ENCODE measurements at places on chromosomes 16 and 17.
A peak's percentile ranks its signal among the peaks of the same experiment; 100 is the strongest.

- DNase-seq = no peak
Measured at GRCh38 chr16:10121491-10121890, 60.7 kb downstream of the GRIN2A start.

- DNase-seq = no peak
Measured at GRCh38 chr16:55248058-55248457, 75.9 kb upstream of the IRX6 start.

DNA sequence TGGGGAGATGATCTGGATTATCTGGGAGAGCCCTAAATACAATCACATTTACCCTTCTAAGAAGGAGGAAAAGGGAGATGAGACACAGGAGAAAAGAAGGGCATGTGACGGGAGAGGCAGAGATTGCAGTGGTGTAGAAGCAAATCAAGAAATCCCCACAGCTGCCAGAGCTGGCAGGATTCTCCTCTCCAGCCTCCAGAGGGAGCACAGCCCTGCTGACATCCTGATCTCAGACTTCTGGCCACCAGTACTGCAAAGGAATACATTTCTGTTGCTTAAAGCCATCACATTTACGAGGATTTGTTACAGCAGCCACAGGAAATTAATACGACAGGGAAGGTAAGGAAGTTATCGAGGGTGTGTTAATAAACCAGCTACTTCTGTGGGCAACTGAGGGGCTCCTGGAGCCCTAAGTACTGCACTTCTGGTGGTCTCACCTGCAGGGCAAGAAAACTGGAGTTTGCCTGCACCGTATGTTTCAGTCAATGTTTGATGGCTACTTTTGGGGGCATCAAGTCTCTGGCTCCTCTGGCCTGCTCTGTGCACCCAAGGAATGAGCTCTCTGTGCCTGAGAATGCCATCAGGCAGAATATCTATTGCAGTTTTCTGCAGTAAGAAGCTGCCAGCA is 22.9 kb upstream of the CDH13 start:
- DNase-seq = no peak

DNA sequence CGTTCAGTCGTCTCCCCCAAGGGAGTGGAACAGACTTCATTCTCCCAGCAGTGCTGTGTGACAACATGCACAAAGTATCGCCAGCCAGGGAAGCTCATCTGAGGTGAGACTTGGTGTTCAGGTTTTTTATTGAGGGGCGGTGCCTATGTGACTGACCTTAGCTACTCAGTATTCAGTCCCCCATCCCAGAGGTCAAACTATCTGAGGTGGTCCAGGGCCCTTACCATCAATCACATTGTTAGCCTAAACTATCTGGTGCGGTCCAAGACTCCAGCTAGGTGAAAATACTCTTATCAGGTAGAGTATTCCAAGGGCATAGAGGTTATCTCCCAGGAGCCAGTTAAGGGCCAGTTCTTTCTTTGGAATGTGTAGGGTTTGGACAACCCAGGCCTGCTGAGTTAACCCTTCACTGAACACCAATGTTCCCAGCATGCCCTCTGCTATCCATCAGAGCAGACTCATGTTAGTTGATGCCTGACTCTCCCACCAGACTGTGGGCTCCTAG is 5.4 kb upstream of the CACNG1 start:
- DNase-seq = no peak

DNA sequence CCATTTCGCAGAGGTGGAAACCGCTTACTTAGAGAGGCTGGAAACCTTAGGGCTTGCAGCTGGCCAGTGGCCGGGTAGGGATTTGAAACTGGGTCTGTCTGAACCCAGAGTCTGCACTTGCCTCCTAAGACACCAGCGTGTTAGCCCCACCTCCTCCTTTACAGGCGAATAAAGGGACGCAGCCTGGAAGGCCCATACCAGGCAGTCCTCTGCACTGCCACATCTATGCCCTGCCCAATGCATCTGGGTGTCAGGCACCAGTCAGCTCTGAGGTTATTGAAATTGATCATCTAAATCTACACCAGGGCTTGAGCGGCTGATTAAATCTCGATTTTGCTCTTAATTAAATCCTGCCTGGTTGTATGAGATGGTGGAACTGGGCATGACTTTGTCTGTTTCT is 19.9 kb upstream of the NAGS start:
- DNase-seq = no peak

DNA sequence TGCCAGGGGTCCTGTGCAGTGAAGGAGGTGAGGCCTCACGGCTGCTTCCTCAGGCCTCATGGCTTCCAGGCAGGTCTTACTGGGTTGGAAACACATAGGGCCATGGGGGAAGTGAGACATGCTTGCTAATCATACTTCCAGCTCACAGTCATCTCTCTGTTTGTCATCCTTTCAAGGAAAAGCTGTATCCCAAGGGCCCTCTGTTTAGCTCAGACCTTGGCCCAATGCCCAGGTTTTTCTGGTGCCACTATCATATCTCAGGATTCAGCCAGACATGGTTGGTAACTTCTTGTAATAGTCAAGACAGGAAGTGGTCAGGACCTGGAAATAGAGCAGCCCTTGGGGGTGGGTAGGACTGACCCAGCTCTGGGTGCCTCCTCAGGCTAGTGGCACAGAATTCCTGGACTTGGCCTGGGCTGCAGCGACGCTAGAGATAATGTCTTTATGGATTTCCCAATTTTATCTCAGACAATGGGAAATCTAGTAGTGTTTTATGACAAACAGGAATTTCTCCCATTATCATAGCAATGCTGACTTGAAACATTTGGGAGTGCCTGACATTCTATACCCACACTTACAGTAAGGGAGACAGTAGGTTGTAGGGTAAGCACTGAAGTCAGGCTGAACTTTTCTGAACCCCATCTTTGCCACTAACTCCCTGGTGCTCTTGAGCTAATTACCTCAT is 13.5 kb upstream of the ITGB3 start:
- DNase-seq = no peak

- no peak for DNase-seq
Measured at GRCh38 chr17:67412941-67413340, 35.9 kb downstream of the PITPNC1 start.

DNA sequence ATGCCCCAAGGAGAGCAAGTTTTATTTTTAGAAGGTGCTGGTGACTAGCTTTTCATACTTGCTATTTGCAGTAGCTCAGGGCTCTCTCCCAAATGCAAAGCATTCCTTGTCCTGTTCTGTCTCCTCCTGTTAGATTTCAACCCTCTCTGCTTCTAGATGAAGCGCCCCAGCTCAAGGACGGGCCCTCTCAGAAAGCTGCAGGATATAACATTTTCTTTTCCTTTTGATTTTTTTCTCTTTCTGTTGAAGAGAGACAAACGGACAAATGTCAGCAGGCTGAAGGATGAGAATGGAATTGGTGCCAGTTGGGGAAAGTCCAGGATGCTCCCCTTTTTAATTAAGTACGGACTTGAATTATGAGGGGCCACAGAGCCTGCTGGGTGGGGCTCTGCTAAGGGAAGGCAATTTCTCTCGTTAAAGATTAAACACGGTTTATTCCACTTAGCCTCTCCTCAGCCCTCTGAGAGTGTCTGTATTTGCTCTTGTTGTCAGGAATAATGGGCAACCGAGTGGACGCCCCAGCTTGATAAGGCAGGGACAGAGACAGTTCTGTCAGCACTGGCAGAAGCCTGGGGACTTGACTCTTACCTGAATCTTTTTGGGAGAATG is 6.2 kb upstream of the ETV4 start:
- DNase-seq = no peak

GRCh38 chr16:56426585-56426984 is 1.2 kb upstream of the AMFR start:
- DNase-seq = no peak

- no peak for DNase-seq
Measured at GRCh38 chr17:31561469-31562375, 170.2 kb downstream of the RAB11FIP4 start.

GRCh38 chr16:49419006-49419405 is 45.4 kb downstream of the C16orf78 start:
- DNase-seq = no peak

DNA sequence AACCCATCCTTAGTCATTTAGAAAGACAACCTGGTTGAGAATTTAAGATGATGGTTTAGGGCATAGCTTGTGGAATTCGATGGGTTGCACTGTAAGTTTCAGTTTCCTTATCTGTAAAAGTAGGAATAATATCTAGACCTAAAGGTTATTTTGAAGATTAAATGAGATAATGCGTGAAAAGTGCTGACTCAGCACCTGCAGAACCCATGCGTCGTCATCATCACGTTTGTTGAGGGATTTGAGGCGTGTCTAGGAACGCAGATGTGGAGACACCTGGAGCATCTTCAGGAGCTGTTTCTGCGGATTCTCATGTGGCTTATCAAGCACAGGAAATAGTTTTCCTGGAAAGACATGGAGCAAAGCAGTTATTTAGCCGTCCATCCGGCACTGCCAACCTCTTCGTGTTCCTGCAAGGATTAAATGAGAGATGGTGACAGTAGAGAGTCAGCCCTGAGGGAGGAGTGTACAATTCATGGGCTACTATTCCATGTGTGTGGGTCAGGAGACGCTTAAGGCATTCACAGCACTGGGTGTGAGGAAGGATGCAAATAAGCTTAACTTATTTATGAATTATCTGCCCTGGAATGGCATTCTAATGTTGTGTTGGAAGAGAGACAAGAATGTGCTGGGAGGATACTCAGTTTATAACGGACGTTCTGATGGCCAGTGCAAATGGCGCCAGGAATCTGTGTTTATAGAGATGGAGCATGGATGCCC is 536.1 kb downstream of the MAF start:
- DNase-seq = no peak

DNA sequence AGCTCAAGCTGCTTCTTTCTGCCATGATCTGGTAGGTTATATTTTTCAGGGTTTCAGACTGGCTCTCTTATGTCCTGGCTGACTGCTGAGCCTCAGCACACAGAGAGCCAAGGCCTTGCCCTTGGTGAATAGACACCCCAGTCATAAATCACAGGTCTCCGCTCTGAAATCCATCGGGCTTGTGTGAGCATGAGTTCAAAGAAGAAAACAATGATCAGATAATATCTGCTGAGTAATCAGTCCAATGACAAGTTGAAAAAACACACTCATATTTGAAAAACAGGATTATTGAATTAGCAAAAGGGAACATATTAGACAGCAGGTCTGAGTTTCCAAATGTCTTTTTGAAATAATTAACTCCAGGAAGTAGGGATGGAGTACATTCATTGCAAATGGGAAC is 51.1 kb upstream of the NDRG4 start:
- no peak for DNase-seq

DNA sequence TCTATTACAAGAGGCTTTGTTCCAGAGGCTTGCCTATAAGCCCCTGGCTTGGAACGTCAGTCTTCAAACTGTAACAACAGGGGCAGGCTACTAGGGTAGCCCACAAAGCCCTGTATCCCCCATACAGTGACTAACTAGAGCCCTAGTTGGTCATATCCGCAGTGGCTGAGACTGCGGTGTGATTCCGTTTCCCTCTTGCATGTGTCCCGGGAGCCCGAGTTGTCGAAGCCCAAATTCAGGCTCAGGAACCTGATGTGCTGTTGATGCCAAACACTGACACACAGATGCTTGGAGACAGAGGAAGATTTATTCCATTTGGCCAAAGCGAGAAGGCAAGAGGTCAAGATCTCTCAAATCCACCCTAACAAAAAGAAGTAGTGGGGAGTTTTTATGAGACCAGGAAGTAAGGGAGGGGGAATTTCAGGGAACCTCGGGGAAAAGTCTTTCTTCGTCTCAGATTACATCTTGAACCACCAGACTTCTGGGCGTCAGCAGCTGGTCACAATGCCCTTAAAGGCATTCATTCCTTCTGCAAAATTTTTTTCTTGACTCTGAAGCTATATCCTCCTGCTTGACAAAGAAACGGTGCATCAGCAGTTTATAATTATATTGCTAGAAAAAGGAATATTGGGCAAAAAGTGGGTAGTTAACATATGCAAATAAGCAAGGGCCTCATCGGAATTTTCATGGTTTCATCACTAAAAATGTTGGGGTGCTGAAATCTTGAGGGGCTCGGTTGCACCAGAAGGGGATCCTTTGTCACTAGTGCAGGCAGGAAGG is 879 bp downstream of the SLFN5 start:
- DNase-seq = peak; percentile 21

DNA sequence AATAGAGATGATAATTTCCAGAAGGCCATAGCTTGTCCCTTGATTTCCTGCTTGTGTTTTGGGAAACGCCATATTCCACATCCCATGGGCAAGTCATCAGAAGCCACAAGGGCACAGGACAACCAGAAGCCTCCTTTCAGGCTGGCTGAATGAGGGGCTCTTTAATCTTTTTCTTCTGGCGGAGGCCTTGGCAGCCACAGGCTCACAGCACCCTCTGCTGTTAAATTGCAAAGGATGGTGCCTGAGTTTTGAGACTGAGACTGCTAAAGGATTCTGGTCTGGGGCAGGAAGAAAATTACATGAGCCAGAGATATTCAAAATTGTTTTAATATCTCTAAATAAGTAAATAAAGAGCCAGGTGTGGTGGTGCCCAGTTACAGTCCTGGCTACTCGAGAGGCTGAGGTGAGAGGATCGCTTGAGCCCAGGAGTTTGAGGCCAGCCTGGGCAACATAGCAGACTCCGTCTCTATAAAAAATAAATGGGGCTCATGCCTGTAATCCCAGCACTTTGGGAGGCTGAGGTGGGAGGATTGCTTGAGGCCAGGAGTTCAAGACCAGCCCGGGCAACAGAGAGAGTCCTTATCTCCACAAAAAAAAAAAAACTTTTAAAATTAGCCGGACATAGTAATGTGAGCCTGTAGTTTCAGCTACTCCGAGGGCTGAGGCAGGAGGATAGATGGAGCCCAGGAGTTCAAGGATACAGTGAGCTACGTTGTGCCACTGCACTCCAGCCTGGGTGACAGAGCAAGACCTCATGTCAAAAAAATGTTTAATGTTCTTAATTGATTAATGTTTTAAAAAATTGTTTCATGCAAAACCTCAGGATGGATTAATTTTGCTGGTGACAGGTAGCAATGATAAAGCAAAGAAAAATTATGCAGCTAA is 26.3 kb downstream of the AARSD1 start:
- DNase-seq = no peak

DNA sequence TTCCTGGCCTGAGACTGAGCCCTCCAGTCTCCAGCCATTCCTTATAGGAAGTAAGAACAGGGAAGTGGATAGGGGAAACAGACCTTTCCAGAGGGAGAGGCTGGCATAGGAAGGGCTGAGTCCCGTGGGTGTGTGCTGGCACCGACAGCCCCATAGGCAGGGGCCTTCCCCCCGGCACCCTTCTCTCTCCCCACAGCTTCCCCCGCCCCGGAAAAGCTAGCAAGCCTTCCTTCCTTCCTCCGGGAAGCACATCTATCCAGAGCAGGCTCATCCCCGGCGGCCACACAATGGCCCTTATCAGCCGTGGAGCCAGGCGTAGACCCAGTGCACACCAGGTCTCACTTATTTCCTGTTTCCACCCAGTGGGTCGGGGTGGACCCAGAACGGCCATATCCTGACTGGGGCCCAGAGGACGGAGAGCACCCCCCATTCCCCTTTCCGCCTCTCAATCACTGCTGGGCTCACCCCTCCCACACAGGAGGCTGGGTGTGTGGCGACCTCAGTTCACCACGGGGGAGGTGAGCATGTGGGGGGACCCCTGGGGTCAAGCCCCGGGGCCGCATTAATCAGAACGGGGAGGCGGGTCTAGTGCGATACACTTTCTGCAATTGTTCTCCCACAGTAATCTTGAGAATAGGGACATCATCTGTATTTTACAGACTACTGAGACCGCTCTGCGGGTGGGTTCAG is 950 bp upstream of the MYO1C start:
- DNase-seq = no peak

Measured in activated B cell treated with CpG ODN at 0.5 μM for 24 hours (primary cell).